ENCODE measurements at places on chromosomes 1 and 21. TPM values are rescaled to one million over a fixed set of nuclear protein-coding genes. Genes with fewer than 3 reads are reported as not detected.

- no peaks in the 10 kb centered on the region for H3K36me3 ChIP-seq
- DNase-seq = no peak
- H3K27ac ChIP-seq = no peak overlapping the region
- H3K27me3 ChIP-seq = no peaks in the 10 kb centered on the region
- H3K4me1 ChIP-seq = no peaks in the 10 kb centered on the region
Observed at GRCh38 chr1:225767634-225768540, 9.7 kb upstream of the SRP9 start.

Gene OR2L3
- total RNA-seq = not detected

GRCh38 chr21:29586696-29587095 lies 288.0 kb downstream of the BACH1 start:
- H3K4me3 ChIP-seq = no peak overlapping the region
- H3K27me3 ChIP-seq = peaks cover 5% of the 10 kb centered on the region
- H3K4me1 ChIP-seq = no peaks in the 10 kb centered on the region
- no peak overlapping the region for H3K27ac ChIP-seq
- H3K36me3 ChIP-seq = no peaks in the 10 kb centered on the region

- no peak overlapping the region for H3K4me3 ChIP-seq
- no peak for DNase-seq
- H3K4me1 ChIP-seq = peaks cover 62% of the 10 kb centered on the region
- no peaks in the 10 kb centered on the region for H3K27me3 ChIP-seq
- peaks cover 50% of the 10 kb centered on the region for H3K36me3 ChIP-seq
- H3K27ac ChIP-seq = peak overlapping the region; percentile 11
Observed at GRCh38 chr1:154348429-154349076, 23.2 kb downstream of the ATP8B2 start.

Gene DYNLT5
- not detected for total RNA-seq

DNA sequence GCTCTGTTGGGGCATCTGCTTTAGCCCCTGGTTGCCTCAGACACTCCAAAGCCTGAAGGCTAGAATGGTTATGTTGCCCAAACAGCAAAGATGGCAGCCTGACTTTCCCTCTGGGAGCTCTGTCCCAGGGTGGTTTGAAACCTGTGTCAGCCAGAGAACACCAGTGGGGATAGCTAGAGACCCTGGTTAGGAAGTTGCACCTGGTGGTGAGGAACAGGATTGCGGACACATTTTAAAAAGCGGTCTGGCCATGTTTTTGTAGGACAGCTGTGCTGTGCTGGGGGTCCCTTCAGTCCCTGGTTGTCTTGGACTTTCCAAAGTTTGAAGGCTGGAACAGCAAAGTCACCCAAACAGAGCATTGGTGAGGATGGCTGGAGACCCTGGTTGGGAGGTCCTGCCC lies 87.8 kb downstream of the DNM3 start:
- H3K27ac ChIP-seq = no peak overlapping the region
- no peaks in the 10 kb centered on the region for H3K4me1 ChIP-seq
- H3K36me3 ChIP-seq = no peaks in the 10 kb centered on the region
- DNase-seq = peak; percentile 5
- no peak overlapping the region for H3K4me3 ChIP-seq

Gene FHAD1
- 0.16 TPM for total RNA-seq

GRCh38 chr21:45940621-45941337 lies 40.8 kb upstream of the COL6A1 start:
- DNase-seq = no peak
- H3K27me3 ChIP-seq = no peaks in the 10 kb centered on the region
- H3K36me3 ChIP-seq = no peaks in the 10 kb centered on the region
- no peak overlapping the region for H3K4me3 ChIP-seq
- H3K27ac ChIP-seq = no peak overlapping the region

Gene ZNF683
- 0.69 TPM for total RNA-seq

Gene PCP4
- total RNA-seq = not detected

Gene GPR61
- 0.22 TPM for total RNA-seq

GRCh38 chr1:199690496-199690895 lies 337.0 kb upstream of the NR5A2 start:
- no peaks in the 10 kb centered on the region for H3K36me3 ChIP-seq
- no peaks in the 10 kb centered on the region for H3K4me1 ChIP-seq
- no peak for DNase-seq
- no peak overlapping the region for H3K4me3 ChIP-seq
- H3K27ac ChIP-seq = no peak overlapping the region

GRCh38 chr1:186802388-186802787 lies 26.4 kb upstream of the PLA2G4A start:
- H3K4me1 ChIP-seq = no peaks in the 10 kb centered on the region
- no peaks in the 10 kb centered on the region for H3K36me3 ChIP-seq
- H3K27me3 ChIP-seq = peaks cover 5% of the 10 kb centered on the region
- no peak for DNase-seq
- H3K4me3 ChIP-seq = no peak overlapping the region
- H3K27ac ChIP-seq = no peak overlapping the region

GRCh38 chr1:40563266-40563665 lies 31.8 kb downstream of the ZNF684 start:
- no peak overlapping the region for H3K4me3 ChIP-seq
- no peaks in the 10 kb centered on the region for H3K27me3 ChIP-seq
- peaks cover 10% of the 10 kb centered on the region for H3K4me1 ChIP-seq
- no peaks in the 10 kb centered on the region for H3K36me3 ChIP-seq
- no peak overlapping the region for H3K27ac ChIP-seq
- DNase-seq = no peak

- no peaks in the 10 kb centered on the region for H3K27me3 ChIP-seq
- no peak overlapping the region for H3K27ac ChIP-seq
- H3K4me1 ChIP-seq = no peaks in the 10 kb centered on the region
Observed at GRCh38 chr1:81226603-81226928, 574.2 kb upstream of the ADGRL2 start.

- peaks cover 67% of the 10 kb centered on the region for H3K36me3 ChIP-seq
- H3K27ac ChIP-seq = peak overlapping the region; percentile 24
- H3K27me3 ChIP-seq = no peaks in the 10 kb centered on the region
- DNase-seq = no peak
- no peak overlapping the region for H3K4me3 ChIP-seq
- H3K4me1 ChIP-seq = peaks cover 81% of the 10 kb centered on the region
Observed at GRCh38 chr1:22080191-22080590, 27.7 kb downstream of the CDC42 start.

Gene PIGM
- total RNA-seq = 4.0 TPM

DNA sequence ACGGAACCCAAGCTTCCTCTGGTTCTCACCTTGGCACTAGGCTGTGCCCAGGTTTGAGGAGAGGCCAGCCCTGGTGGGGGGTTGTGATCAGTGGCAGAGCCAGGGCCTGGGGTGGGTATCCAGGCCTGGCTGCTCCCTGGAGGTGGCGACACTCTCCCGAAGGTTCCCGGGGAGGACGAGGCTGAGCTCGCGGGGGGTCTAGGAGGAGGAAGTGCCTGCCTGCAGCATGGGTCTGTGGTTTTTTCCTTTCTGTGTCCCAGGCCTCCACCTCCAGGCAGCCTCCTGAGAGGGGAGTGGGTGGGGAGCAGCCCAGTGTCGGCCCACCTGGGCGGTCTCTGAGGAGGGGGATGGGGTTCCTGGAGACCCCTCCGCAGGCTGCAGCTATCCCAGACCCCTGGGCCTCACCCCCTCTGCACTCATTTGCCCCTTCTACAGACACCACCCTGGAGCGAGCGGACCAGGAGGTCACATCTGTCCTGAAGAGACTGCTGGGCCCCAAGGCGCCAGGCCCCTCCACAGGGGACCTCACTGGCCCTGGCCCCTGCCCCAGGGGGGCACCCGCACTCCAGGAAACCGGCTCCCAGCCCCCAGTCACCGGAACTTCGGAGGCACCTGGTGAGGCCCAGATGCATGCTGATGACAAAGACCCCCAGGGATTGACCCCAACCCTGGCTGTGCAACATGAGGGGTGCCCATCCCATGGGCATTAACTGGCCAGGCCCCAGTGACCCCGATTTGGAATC lies 44.3 kb downstream of the TRIM11 start:
- DNase-seq = no peak
- no peak overlapping the region for H3K4me3 ChIP-seq
- no peaks in the 10 kb centered on the region for H3K36me3 ChIP-seq
- H3K27me3 ChIP-seq = no peaks in the 10 kb centered on the region
- H3K4me1 ChIP-seq = no peaks in the 10 kb centered on the region

DNA sequence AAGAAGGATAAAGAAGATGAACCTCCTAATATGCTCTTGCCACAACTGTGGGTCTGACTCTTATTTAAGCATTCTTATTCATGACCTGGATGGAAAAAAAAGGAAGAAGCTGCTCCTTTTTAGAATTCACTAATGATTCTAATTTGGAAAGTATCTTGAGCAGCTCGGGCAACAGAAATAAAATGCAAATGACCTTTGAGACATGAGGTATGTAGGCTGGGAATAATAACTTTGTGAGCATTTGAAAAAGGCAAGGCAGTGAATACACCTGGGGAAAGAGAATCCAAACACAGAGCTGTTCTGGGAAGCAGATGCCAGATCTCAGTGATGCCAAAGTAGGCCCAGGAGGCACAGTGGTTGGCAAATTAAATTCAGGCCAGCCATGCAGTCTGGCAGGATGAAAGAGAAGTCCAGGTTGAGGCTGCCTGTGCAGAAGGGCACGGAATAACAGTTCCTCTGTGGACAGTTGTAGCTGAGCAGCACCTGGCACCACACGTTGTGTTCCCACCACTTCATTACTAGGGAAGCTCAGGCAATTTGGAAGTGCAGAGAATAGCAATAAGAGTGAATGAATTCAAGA lies 320.8 kb upstream of the ST6GALNAC5 start:
- no peak overlapping the region for H3K27ac ChIP-seq
- H3K4me1 ChIP-seq = no peaks in the 10 kb centered on the region
- no peak overlapping the region for H3K4me3 ChIP-seq
- DNase-seq = no peak

Gene FMO5
- total RNA-seq = not detected

Gene OVAAL
- not detected for total RNA-seq

DNA sequence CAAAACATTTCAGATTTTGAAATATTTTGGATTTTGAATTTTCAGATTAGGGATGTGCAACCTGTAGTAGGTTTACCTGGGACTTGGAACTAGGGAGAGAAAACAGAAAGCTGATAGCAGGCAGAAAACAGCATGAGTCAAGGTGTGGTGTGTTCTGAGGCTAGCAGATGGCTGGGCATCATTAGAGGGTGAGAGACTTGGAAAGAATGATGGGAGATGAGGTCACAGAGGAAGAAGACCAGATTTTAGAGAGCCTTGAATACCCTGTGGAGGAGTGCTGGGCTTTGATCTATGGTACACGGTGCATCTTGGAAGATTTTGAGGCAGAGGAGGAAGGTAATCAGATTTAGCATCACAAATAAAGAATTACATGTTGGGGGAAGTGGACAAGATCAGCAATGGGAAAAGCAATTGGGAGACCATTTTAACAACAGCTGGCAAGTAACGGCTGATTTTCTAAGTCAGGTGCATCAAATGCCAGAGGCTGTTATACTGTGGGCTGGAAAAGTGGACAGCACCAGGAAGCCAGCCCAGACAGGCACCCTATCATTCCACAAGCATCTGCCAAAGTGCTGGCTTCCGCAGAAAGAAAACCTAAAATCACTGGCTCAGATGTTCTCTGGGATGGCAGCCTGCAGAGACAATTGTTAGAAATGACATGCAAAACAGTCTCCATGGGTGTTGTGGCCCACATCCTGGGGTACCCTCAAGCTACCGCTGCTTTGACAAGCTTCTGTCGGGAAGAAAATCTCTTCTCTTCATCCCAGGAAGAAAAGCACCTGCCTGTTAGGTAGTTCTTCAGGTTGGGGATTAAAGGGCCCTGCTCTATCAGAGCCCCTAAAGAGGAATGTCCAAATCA lies 30.9 kb upstream of the CAMK1G start:
- no peaks in the 10 kb centered on the region for H3K4me1 ChIP-seq
- no peaks in the 10 kb centered on the region for H3K36me3 ChIP-seq
- H3K27me3 ChIP-seq = peaks cover 8% of the 10 kb centered on the region
- no peak overlapping the region for H3K4me3 ChIP-seq
- no peak for DNase-seq

Gene MFAP2
- not detected for total RNA-seq

DNA sequence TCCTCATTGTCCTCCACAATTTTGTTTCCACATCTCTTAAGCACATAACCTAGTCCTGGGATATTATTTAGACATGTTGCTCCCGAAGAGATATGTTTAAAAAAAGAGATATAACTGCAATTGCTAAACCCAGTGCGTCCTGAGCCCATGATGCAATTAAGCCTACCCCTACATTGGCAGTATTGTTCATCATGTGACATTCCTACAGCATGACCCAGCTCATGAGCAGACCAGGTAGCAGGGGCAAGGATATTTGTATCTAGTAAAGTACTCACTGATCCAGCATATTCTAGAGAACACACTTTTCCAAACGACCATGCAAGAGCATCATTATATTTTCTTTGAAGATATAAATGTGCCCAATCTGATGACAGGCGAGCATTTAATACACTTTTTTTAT lies 1.2 kb downstream of the ADAM30 start:
- no peak overlapping the region for H3K27ac ChIP-seq
- no peak overlapping the region for H3K4me3 ChIP-seq
- H3K4me1 ChIP-seq = peaks cover 12% of the 10 kb centered on the region
- H3K27me3 ChIP-seq = peaks cover 21% of the 10 kb centered on the region

- H3K27me3 ChIP-seq = no peaks in the 10 kb centered on the region
- H3K27ac ChIP-seq = peak overlapping the region; percentile 83
- no peak for DNase-seq
- peaks cover 87% of the 10 kb centered on the region for H3K4me1 ChIP-seq
Observed at GRCh38 chr1:41672173-41672572, 187.7 kb upstream of the EDN2 start.

- peaks cover 2% of the 10 kb centered on the region for H3K27me3 ChIP-seq
- no peak overlapping the region for H3K4me3 ChIP-seq
- no peak overlapping the region for H3K27ac ChIP-seq
- no peaks in the 10 kb centered on the region for H3K36me3 ChIP-seq
- no peak for DNase-seq
- no peaks in the 10 kb centered on the region for H3K4me1 ChIP-seq
Observed at GRCh38 chr1:218874313-218874712, 299.4 kb upstream of the LYPLAL1 start.

Gene SLC44A5
- 0.22 TPM for total RNA-seq

DNA sequence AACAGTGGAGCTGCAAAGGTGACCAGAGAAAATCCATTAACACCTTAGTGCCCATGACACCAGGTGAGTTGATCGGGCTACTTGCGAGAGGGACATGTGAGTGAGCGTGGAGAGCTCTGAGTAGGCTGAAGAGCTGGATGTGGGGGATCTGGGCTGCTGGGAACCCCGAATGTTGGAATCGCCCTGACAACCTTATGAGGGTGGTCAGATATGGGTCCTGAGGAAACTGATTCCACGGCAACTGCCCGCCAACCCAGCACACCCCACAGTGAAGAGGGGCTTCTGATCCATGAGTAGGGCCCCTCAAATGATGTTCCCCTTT lies 705 bp upstream of the QSOX1 start:
- H3K4me1 ChIP-seq = peaks cover 25% of the 10 kb centered on the region
- DNase-seq = no peak
- peaks cover 3% of the 10 kb centered on the region for H3K36me3 ChIP-seq
- H3K4me3 ChIP-seq = peak overlapping the region; percentile 90

GRCh38 chr1:86753700-86754099 lies 49.3 kb downstream of the SH3GLB1 start:
- H3K36me3 ChIP-seq = no peaks in the 10 kb centered on the region
- H3K4me3 ChIP-seq = no peak overlapping the region
- H3K27ac ChIP-seq = no peak overlapping the region
- H3K27me3 ChIP-seq = peaks cover 4% of the 10 kb centered on the region
